ENCODE measurements at places on chromosomes 11 and 22. TPM values are rescaled to one million over a fixed set of nuclear protein-coding genes. Genes with fewer than 3 reads are reported as not detected.

The ACR gene
- not detected for total RNA-seq

The CASP4 gene
- 56.3 TPM for total RNA-seq

- H3K4me1 ChIP-seq, result peaks cover 73% of the 10 kb centered on the region
- DNase-seq, result peak; percentile 61
Measured at GRCh38 chr11:65639623-65640482, 2.0 kb downstream of the SIPA1 start.

- H3K4me3 ChIP-seq, result no peak overlapping the region
- no peaks in the 10 kb centered on the region for H3K4me1 ChIP-seq
- no peaks in the 10 kb centered on the region for H3K27me3 ChIP-seq
- H3K27ac ChIP-seq, result no peak overlapping the region
Measured at GRCh38 chr11:74055938-74056337, 47.1 kb upstream of the UCP3 start.

- no peaks in the 10 kb centered on the region for H3K4me1 ChIP-seq
- H3K27ac ChIP-seq, result no peak overlapping the region
- H3K27me3 ChIP-seq, result no peaks in the 10 kb centered on the region
- H3K36me3 ChIP-seq, result peaks cover 93% of the 10 kb centered on the region
- no peak overlapping the region for H3K4me3 ChIP-seq
- DNase-seq, result no peak
Measured at GRCh38 chr11:34145847-34146381, 40.5 kb downstream of the NAT10 start.

DNA sequence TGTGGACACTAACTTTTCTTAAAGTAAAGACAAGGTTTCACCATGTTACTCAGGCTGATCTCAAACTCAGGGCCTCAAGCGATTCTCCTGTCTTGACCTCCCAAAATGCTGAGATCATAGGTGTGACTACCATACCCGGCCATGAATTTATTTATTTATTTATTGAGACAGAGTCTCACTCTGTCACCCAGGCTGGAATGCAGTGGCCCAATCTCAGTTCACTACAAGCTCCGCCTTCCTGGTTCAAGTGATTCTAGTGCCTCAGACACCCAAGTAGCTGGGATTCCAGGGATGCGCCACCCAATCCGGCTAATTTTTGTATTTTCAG lies 29.7 kb upstream of the PCF11 start:
- no peak for DNase-seq
- no peak overlapping the region for H3K4me3 ChIP-seq
- H3K4me1 ChIP-seq, result peaks cover 8% of the 10 kb centered on the region
- H3K27ac ChIP-seq, result no peak overlapping the region
- no peaks in the 10 kb centered on the region for H3K36me3 ChIP-seq

GRCh38 chr11:441418-442274 lies at the start of gene ANO9:
TSS of gene ANO9 (minus strand) at chr11:442011. CDS start at chr11:441926, 85 bp downstream.
- DNase-seq, result peak; percentile 52
- H3K4me3 ChIP-seq, result peak within 1 kb of the TSS; percentile 62
- no peaks in the 10 kb centered on the region for H3K27me3 ChIP-seq
- H3K27ac ChIP-seq, result peak within 1 kb of the TSS; percentile 41
